Vagina (tissue), 2 donors: ENCODE measurements at places on chromosomes 12 and 14.
A peak's percentile ranks its signal among the peaks of the same experiment; 100 is the strongest.

DNA sequence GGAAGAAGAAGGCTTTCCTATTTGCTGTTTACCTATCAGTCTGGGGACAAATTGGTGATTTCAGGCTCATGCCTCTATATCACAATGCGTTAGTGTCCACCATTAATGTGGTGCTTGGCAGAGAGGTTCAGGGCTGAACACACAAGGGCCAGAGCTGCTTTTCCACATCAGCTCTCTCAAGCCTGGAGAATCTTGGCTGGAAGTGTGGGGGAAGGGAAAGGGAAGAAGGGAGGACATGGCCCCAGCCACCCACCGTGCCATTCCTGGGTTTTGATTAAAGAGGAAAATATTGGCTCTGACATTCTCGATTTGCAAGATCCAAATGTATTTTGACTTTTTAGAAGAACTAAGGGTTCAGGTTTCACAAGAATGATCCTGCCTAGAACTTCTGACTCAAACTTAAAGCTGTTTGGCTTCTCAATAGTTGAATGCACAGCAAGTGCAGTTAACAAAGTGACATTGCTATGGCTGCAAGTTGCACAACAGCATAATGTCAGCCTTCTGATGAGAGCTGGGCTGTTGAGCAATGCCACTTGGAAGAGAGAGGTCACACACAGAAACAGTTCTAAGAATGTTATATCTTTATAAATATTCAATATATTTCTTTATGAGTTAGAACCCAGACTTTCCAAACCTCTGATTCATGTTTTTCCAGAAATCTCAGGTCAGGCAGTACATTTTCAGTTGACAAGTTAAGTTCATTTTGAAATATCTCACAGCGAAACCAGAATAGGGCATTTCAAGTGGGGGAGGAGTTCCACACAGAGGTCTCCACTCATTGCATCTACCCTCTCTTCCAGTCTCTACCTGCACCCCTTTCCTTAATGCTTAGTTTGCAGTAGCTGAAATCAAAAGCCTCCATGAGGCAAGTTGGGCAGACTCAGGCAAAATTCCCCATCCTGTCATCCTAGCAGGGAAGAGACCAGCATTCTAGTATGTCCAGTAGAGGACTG lies 25.3 kb downstream of the IGF1 start:
- DNase-seq, result no peak

- no peak for DNase-seq
These were observed 20.4 kb downstream of the JDP2 start for GRCh38 chr14:75448209-75448608.

GRCh38 chr14:64937171-64937820 lies 5.2 kb downstream of the GPX2 start:
- DNase-seq, result no peak

DNA sequence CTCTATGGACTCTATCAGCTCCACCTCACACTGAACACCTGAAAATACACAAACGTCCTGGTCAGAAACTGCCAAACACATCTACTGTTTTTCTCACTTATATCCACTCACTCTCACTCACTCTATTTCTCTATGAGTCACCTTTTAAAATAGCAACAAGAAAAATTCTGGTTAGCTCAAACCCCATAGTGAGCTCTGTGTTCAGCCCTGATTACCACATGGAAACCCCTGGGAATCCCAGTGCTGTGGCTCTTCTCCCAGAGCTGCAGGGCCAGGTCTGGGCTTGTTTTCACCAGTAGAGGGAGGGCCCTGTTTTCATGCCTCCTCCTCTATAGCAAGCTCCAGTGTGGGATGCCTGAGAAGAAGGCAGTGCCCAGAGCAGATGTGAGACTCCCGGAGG lies 1126.1 kb downstream of the TMEM121 start:
- no peak for DNase-seq

GRCh38 chr14:81396113-81396512 lies 4.0 kb downstream of the STON2 start:
- no peak for DNase-seq

GRCh38 chr14:104586832-104587620 lies 7.5 kb downstream of the C14orf180 start:
- no peak for DNase-seq

GRCh38 chr12:10184261-10184843 lies 5.5 kb downstream of the TMEM52B start:
- no peak for DNase-seq

- no peak for DNase-seq
These were observed 11.5 kb downstream of the CCND2 start for GRCh38 chr12:4285070-4285469.

- DNase-seq, result no peak
These were observed 9.1 kb downstream of the BTBD7 start for GRCh38 chr14:93323600-93324174.

DNA sequence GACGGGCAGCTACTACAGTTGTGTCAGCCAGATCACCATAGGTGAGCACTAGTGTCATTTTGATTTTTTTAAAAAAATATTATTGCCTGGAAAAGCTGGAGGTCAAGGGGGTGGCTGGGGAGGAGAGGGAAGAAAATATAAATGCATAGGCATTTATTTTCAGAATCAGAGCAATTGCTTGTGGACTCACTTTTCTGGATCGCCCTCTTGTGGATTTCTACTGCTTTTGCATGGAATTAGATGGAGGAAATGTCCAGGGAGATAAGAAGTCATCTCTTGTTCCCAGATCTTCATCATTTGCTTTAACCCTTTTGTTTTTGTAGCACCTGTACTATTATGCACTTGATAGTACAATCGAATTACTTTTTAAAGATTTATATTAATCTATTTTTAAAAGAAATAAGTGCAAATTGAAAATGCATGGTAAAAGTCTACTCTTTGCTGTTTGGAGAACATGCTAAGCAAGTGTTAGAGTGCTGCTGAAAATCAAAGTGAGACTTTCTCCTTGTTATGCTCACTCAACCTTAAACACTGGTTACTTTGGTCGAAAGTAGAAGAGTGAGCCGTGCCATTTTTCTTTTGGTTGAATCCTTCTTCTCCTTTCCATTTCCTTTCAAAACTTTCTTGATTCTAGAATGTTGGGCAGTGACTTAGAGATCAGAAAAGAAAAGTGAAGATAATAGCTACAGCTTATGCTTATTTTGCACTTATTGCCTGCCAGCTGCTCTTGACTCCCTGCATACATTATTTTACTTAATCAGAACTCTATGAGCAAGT lies 60.6 kb upstream of the ANO4 start:
- DNase-seq, result no peak

DNA sequence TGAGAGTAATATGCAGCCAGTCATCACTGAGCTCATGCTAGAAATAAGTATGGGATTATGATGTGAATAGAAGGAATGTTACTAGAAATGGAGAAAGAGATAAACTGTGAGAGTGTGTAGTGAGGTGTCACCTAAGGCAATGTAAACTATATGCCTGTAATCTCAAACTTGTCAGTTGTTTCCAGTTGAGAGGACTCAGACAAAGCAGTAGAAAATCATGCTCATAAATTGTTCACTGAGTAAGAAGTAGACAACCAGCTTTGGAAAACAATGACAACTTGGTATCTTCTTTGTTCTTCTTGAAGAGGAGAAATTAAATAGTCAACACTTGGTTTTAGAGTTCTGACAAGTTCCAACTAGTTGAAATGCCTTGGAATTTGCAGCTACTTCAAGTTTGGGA lies 148.5 kb upstream of the OR4E1 start:
- DNase-seq, result no peak

DNA sequence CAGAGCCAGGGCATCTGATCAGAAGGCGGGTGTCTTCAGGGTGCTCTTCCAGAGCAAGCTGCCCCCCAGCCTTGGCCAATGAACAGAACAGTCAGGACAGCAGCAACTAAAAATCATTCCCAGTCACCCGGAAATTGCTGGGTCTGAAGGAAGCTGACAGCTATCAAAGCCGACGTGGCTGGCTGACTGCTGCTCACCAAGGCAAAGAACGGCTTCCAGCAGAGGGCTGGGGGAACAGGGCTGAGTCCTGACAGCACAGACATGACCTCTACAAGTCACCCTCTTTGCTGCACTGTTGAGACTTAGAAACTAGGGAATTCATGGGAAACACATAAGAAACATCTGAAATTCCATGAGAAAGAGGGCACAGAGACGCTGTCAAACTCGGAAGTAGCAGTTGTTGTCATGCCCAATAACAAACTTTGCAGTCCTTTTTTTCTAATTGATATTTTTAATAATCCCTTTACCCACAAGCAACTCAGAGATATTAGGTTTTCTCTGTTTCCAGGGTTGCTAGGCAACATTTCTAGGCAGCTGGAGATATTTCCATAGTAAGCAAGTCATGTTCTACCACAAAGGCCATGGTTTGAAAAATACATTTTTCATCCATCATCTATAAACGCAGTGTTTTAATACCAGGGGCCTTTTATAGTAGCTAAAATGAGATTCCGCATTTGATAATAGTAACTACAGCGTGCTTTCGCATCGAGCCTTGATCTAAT lies 365.2 kb downstream of the SEC23A start:
- no peak for DNase-seq

- no peak for DNase-seq
These were observed 361.9 kb upstream of the FAR2 start for GRCh38 chr12:28787151-28787550.

GRCh38 chr12:111248236-111249017 lies 120.5 kb downstream of the PHETA1 start:
- DNase-seq, result no peak

DNA sequence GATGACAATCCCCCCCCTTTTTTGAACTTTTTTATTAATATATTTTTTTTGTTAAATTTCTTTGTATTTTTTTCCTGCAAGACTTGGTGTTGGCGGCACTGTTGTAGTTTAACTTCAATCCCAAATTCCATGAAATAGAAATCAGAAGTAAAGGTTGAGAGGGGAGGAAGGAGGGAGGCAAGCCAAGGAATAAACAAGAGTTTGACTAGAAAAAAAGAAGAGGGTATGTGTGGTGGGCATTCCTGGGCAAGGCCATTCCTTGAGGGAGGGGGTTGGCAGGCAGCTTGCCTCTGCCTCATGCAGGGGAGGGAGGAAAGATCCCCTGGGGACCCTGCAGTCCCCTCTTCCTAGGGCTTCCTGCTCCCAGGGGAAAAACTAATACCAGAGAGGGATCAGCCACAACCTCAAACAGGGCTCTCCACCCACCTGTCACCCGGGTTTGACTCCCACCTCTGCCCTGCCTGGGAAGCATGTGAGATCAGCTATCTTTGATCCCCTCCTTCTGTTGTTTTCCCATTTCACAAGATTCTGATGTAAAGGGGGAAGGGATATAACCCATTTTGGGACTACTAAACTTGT lies 519 bp upstream of the AP1G2 start:
- no peak for DNase-seq

DNA sequence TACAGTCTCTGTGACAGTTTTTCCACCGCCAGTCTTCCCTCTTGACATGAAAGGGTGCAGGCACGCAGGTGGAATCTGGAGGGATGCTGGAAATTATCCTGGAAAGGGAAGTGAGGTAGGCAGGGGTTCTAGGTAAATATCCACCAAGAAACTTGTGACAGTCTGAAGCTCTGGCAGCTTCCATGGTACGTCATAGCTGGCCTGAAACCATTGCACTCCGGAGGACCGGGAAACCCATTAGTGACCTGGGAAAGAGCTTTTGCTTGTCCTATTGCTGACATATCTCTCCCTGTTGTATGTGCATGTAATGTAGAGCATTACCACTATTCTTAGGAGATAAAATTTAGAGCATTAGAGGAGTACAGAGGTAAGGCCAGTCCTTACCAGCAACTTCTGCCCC lies 275.9 kb downstream of the EGLN3 start:
- no peak for DNase-seq

- DNase-seq, result no peak
These were observed 31.5 kb upstream of the NUAK1 start for GRCh38 chr12:106170285-106170684.

DNA sequence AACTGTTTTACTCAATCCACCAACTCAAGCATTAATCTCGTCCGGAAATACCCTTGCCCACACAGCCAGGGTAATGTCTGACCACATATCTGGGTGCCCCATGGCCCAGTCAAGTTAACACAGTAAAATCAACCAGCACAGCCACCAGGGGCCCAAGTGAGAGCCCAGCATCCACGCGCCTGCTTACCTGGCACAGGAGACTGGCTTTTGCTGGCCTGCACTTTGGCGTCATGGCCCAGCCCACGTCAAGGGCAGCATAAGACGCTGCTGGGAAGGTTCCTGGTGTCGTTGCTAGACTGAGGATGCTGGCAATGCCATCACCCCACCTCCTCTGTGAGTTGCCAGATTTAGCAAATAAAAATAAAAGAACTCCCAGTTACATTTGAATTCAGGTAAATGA lies 53.6 kb upstream of the BCL11B start:
- no peak for DNase-seq

- no peak for DNase-seq
These were observed 32.7 kb upstream of the FBLN5 start for GRCh38 chr14:91980157-91980556.

DNA sequence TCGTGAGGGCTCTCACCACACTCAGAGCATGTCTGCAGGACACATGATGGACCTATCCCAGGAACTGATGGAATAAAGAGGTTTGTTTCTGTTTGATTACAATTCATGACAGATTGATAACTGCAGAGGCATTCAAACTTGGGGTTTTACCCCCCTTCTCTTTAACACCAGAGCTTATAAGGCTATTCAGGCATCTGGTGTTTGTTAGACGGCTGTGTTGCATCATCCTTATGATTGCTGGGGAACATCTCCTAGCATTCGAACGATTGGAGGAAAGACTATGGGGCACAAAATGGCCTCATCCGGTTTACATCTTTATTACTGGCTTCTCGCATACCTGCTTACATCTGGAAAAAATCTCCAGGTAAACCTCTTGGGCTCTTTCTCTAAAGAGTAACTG lies 191.8 kb downstream of the MSRB3 start:
- no peak for DNase-seq

- no peak for DNase-seq
These were observed 9.4 kb upstream of the OR10G3 start for GRCh38 chr14:21589317-21589716.

- no peak for DNase-seq
These were observed 4.6 kb upstream of the LRRC23 start for GRCh38 chr12:6899837-6900519.

GRCh38 chr12:84862186-84862585 lies 50.4 kb downstream of the SLC6A15 start:
- DNase-seq, result no peak

- no peak for DNase-seq
These were observed 37.0 kb upstream of the EIF5 start for GRCh38 chr14:103296987-103297386.

- no peak for DNase-seq
These were observed 140.4 kb upstream of the GZMB start for GRCh38 chr14:24774187-24774915.

DNA sequence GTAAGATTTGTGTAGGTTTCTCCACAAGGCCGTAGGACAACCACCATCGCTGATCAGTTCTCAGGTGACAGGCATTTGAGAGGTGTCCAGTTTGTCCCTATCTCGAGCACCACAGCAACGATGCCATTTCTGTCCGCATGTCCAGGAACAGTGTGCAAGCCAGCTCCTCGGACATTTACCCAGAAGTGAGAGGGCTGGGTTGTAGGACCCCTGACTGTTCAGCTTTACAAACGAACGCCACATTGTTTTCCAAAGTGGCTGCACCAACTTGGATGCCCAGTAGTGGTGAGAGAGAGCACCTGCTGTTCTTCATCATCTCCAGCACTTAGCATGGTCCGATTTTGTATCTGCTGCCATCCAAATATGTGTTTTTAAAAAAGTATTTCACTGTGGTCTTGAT lies 38.6 kb downstream of the CYP46A1 start:
- DNase-seq, result peak; percentile 91

- DNase-seq, result no peak
These were observed 44.9 kb upstream of the LTBP2 start for GRCh38 chr14:74656964-74657363.

GRCh38 chr14:95098984-95099599 lies 58.2 kb downstream of the DICER1 start:
- no peak for DNase-seq

GRCh38 chr12:67982164-67982563 lies 7.1 kb upstream of the IFNG-AS1 start:
- no peak for DNase-seq

- no peak for DNase-seq
These were observed 34.1 kb downstream of the TMCC3 start for GRCh38 chr12:94616203-94616729.
